ENCODE measurements at places on chromosomes 5 and 9. TPM values are rescaled to one million over a fixed set of nuclear protein-coding genes. Genes with fewer than 3 reads are reported as not detected.

The NCS1 gene
- total RNA-seq: 150 TPM

The ADAMTS16 gene
- total RNA-seq: 3.4 TPM

The TRIP13 gene
- total RNA-seq: 8.1 TPM

The GRXCR2 gene
- not detected for total RNA-seq

The ST8SIA4 gene
- 44.1 TPM for total RNA-seq

The PROB1 gene
- total RNA-seq: 0.94 TPM

The PRDM9 gene
- total RNA-seq: not detected

The LTC4S gene
- total RNA-seq: 6.9 TPM

The OBP2A gene
- not detected for total RNA-seq

The FGFR4 gene
- 4.1 TPM for total RNA-seq

The KIAA0825 gene
- total RNA-seq: 44.8 TPM

The HTR4 gene
- 0.31 TPM for total RNA-seq

The ARID3C gene
- total RNA-seq: 0.63 TPM

The MAMDC4 gene
- total RNA-seq: 11.3 TPM

The ARL10 gene
- 108 TPM for total RNA-seq

The LRRC8A gene
- 25.7 TPM for total RNA-seq
